Mucosa of gallbladder (tissue), 1 donor: ENCODE measurements at places on chromosomes 4 and X. TPM values are rescaled to one million over a fixed set of nuclear protein-coding genes. Genes with fewer than 3 reads are reported as not detected.

DNA sequence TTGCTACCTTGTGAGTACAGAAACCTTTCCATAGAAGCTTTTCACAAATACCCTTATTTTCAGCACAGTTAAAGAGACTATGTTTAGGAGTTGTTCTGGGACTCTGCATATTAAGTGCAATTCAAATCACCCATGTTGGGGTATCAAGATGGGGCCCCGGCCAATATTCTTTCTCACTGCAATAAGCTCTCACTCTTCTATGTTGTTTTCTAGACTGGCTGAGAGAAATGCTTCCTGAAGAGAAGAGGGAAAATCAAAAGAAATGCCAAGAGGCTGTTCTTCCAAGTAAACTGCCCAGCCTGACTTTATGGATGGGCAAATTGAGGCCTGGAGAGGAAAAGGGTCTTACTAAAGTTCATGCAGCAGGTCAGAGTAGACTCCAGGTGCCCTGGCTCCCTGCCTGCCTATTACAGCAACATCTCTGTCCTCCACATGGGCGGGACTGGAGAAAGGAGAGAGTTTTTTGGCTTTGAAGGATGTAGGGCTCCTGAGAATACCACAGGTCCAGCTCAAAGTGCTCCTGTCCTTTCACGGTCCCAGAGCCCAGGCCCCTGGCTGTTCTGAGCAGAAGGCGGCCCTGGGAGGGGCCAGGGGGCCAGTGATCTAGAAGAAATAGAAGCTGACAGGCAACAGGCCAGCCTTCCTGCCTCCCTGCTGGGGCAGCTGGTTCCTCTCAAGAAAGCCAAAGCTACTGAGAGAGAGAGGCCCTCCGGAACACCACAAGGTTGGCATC lies 745 bp upstream of the IQSEC2 start:
- no peak for DNase-seq

- DNase-seq, result no peak
Observed at GRCh38 chrX:41335198-41335957, 1.4 kb downstream of the DDX3X start.

- no peak for DNase-seq
Observed at GRCh38 chr4:153777421-153777820, 11.5 kb downstream of the SFRP2 start.

GRCh38 chrX:12583543-12583942 lies 207.7 kb upstream of the PRPS2 start:
- DNase-seq, result no peak

DNA sequence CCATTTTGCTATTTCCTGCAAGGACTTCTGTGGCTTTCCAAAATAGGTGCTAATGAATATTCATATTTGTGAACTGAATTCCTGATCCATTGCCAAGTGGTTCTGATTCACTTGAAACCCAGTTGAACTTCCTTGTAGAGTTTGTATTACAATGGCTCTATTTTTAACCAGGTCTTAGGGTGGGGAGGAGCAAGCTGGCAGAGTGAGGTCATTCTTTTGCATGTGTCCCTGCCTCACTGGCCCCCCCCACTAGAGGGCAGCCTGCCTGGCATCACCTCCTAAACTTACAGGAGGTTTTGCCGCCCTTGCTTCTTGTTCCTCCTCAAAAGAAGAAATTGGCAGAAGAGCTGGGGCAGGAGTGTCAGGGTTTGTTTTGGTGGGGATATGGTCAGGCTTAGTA lies 10.5 kb downstream of the PTTG2 start:
- peak; percentile 89 for DNase-seq

The ATOH1 gene
- not detected for total RNA-seq

DNA sequence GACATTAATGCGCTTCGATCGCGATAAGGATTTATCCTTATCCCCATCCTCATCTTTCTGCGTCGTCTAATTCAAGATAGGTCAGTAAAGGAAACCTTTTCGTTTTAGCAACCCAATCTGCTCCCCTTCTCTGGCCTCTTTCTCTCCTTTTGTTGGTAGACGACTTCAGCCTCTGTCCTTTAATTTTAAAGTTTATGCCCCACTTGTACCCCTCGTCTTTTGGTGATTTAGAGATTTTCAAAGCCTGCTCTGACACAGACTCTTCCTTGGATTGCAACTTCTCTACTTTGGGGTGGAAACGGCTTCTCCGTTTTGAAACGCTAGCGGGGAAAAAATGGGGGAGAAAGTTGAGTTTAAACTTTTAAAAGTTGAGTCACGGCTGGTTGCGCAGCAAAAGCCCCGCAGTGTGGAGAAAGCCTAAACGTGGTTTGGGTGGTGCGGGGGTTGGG lies 528 bp upstream of the FGF2 start:
- no peak for DNase-seq

The PLK4 gene
- 2.3 TPM for total RNA-seq

The ITIH6 gene
- not detected for total RNA-seq

- DNase-seq, result no peak
Observed at GRCh38 chr4:3679851-3680311, 86.3 kb upstream of the ADRA2C start.

GRCh38 chrX:28659269-28659668 lies 72.0 kb downstream of the IL1RAPL1 start:
- no peak for DNase-seq

The TSC22D3 gene
- 218 TPM for total RNA-seq

DNA sequence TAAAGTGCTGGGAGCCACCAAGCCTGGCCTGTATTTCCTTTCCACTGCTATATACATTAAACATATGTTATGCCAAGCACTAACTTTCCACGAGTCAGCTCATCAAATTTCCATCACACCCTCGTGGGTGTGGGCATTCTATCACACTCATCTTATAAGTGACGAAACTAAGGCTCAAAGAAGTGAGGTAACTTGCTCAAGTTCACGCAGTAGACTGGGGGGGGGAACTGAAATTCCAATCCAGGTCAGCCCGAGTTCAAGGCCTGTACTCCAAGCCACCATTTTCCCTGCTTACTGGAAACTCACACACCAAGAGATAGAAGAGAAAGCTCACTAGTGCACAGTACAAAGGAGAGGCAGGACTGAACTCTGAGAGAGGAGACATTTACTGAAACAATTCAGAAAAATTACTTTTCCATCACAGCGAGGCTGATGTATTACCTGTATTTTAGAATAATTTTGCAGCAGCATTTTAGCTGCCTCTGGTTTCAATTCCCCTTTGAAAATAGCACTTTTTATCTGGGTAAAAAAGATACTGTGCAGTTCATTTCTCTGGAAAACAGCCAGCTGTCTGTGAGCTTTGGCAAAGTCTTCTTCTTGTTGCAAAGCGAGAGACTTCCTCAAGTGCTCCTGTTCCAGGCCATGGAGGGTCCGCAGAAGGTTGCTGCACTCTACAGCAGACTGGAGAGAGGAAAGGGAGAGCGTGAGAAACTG lies 76.8 kb downstream of the EVC2 start:
- no peak for DNase-seq

DNA sequence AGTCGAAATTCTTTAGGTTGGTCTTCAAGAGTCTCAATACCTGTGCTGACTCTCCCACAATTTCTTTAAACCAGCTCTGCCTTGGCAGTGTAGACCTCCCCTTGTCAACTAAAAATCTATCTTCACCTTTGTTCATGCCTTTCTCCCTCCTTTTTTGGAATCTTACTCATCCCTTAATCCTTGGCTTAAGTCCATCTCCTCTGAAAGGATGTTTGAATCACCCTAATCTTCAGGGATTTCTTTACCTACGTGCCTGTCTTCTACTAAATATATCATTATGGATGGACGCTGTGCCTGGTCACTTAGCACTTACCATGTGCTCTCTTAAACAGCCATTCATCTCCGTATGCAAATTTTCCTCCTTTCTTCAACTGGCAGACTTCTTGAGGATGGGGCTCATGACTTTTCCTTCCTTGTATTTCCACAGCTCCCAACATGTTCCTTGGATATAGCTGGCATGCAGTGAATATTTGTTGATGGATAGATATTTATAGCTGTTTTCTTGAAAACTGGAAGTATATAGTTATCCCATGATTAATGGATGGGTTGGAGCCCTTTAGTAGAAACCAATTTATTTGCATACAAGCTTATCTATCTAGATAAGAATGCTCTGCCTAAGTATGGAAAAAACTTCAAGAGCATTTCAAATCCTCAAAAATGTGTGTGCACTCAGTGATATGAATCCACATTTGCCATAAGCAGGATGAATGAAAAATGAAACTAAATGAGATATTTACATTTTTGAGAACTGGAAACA lies 166.6 kb downstream of the SPRY1 start:
- no peak for DNase-seq

The SSX2B gene
- total RNA-seq, result 0.26 TPM

The PAGE1 gene
- total RNA-seq, result not detected

DNA sequence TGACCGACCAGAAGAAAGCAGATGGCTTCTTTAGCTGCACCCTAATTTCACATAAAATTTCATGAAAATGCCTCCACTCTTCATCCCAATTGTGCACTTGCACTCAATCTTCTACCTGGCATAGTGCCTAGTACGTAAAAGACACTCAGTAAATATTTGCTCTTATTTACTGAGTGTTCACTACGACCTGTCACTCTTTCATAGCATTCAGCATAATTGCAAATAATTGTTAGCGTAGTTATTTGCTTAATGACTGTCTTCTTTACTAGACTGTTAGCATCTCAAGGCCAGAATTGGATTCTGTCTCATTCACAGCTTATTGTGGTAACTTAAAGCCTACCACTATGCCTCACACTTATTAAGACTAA lies 130.2 kb downstream of the ENOX2 start:
- no peak for DNase-seq

The CYBB gene
- 41.8 TPM for total RNA-seq

The SLC26A1 gene
- total RNA-seq, result 4.3 TPM

DNA sequence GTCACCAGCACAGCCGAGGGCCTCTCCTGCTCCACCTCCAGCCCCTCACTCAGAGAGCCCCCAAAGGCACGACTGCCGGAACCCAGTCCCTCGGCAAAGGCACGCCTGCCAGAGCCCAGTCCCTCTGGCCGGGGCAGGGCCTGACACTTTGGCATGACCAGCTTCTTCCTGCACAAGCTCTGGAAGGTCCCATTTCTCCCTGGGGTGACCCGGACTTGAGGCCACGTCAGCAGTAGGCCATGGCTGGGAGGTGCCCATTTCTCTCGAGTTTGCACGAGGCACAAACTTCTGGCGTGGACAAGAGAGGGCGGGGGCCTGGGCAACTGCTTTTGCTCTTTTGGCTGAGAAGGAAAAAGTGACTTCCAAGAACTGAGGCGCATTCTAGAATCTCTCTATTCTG lies 62.2 kb upstream of the GPR78 start:
- DNase-seq, result no peak

The C4orf17 gene
- not detected for total RNA-seq

GRCh38 chr4:56940403-56940802 lies 32.7 kb downstream of the REST start:
- no peak for DNase-seq

DNA sequence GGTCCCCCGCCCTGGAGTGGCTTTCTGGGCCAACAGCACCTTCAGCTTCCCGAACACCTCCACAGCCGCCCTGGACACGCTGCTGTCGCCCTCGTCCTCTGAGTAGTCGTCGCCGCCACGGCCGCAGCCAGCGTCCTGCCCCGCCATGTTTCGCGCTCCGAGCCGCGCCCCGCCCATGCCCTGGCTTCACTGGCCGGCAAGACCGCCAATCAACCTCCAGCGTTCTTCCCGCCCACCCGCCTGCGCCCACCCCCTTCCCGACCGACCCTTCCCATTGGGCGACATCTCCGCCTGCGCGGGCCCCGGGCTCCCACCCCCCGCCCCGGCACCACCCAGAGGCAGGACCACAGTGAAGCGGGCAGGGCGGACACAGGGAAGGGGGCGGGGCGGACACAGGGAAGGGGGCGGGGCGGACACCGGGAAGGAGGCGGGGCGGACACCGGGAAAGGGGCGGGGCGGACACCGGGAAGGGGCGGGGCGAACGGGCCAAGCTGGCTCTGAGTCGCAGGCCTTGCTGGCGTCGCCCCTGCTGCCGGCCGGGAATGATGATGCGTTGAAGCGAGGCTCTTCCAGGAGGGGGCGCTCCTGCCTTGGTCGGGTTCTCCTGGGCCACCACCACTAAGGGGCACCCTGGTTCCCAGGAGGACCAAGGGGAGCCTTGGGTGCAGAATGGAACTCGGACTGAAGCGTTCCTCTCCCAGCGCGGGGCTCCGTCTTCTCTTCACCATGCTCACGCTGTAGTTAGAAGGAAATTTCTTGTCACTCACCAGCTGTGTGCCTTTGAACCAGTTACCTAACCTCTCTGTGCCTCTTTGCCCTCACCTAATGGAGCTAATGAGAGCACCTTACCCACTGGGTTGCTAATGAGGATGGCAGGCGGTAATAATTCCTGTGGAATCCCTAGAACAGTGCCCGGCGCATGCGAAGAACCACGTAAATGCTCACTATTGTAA lies at the start of gene HAUS7:
HAUS7 (minus strand) TSS at position 166 of the 953 bp plus-strand sequence; CDS start at position 147, 19 bp downstream.
- DNase-seq, result peak; percentile 90

The PABPC4L gene
- 1.1 TPM for total RNA-seq

The UGT2B10 gene
- total RNA-seq, result 10.2 TPM

DNA sequence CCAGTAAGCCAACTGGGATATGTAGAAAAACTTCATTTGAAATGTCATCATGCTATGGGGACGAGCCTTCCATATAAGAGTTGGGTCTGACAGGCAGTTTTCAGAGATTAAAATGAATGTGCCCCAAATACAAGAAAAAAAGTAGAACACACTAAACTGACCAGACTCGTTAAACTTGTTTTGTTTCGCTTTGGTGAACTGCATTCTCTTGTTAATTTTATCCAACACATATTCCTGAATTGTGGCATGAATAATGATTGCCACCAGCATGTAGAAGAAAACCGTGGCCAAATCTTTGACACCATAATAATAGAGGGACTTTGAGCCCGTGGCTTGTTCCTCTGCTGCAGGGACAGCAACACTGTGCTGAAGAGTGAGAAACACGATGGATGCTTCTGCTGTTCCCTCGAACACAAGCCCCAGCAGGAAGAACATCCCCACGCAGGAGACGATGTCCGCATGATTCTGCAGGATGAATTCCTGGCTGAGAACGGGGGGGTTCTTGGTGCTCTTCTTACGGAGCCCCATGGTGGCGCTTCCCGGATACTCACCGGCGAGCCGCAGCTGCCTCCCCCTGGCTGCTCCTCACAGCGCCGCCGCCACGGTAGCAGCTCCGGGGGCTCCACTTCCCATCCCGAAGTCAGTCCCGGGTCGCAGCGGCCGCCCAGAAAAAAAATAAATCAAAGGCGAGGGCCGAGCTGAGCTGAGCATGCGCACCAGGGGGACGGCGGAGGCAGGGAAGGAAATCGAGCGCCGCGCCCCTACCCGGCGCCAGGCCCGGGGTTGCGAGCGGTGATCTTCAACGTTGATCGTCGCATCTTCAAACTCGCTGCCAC lies at the start of gene TRAM1L1:
TRAM1L1 (minus strand) TSS at position 711 of the 836 bp plus-strand sequence; CDS start at position 528, 183 bp downstream.
- DNase-seq, result peak; percentile 40

- no peak for DNase-seq
Observed at GRCh38 chr4:4991541-4992099, 27.6 kb downstream of the CYTL1 start.

- DNase-seq, result no peak
Observed at GRCh38 chr4:153259661-153260060, 55.4 kb downstream of the TRIM2 start.

GRCh38 chr4:49516796-49517195 lies 530.7 kb downstream of the CWH43 start:
- no peak for DNase-seq
